ENCODE measurements at places on chromosomes 1 and 21.

- DNase-seq = no peak
Measured at GRCh38 chr1:89705901-89706699, 73.2 kb downstream of the LRRC8C start.

GRCh38 chr1:85502625-85503083 is 37.7 kb upstream of the DDAH1 start:
- no peak for DNase-seq

DNA sequence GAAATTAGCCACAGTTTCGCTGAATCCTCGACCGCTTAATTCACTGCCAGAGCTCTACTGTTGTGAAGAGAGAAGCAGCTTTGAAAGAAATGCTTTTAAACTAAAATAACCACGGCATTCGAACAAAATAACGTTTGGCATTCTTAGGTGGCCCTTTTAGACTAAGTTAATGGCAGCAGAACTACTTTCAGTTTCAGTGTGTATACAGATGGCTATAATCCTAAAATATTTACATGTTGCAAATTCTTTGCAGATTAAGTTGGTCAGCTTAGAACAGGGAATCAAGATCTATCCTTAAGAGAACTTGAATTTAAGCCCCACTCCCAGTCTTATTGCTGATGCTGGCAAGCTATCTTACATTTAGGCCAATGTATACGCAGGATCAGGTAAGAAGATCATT is 62.7 kb downstream of the ADSS2 start:
- no peak for DNase-seq

GRCh38 chr1:205680073-205680851 is at the start of gene SLC45A3:
Gene SLC45A3, minus strand, starts transcription at chr1:205680509. Its CDS starts 15,853 bp downstream, at chr1:205664656.
- DNase-seq = peak; percentile 59

DNA sequence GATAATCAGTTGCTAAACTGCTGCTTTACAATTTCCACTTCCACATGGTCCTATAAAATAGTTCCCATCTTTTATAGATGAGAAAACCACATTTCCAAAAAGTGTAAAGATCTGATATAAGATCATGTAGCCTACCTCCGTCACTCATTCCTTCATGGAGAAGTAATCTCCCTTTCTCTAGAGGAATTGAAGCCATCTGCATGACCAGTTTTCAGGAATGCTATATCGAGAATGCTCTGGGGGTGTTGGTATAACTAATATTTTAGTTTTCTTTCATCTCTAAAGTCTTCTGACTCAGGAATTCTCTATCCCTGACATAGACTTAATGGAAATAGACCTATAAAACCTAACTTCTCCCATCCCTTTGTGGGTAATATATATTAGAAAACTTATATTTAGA is 173.0 kb upstream of the UBE2U start:
- DNase-seq = no peak

GRCh38 chr1:240170266-240170665 is 78.6 kb downstream of the FMN2 start:
- no peak for DNase-seq

DNA sequence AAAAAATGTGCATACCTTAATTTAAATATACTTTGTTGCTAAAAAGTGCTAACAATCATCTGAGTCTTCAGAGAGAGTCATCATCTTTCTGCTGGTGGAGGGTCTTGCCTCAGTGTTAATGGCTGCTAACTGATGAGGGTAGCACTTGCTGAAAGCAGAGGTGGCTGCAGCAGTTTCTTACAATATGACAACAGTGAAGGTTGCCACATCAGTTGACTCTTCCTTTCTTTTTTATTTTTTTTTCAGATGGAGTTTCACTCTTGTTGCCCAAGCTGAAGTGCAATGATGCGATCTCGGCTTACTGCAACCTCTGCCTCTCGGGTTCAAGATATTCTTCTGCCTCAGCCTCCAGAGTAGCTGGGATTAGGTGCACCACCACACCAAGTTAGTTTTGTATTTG is 2.6 kb upstream of the CFAP45 start:
- no peak for DNase-seq

GRCh38 chr1:1777950-1778662 is at the start of gene NADK:
Gene NADK, minus strand, starts transcription at chr1:1778470. Its CDS starts 13,064 bp downstream, at chr1:1765406.
- DNase-seq = peak; percentile 95

- no peak for DNase-seq
Measured at GRCh38 chr1:245678860-245679411, 524.2 kb downstream of the KIF26B start.

DNA sequence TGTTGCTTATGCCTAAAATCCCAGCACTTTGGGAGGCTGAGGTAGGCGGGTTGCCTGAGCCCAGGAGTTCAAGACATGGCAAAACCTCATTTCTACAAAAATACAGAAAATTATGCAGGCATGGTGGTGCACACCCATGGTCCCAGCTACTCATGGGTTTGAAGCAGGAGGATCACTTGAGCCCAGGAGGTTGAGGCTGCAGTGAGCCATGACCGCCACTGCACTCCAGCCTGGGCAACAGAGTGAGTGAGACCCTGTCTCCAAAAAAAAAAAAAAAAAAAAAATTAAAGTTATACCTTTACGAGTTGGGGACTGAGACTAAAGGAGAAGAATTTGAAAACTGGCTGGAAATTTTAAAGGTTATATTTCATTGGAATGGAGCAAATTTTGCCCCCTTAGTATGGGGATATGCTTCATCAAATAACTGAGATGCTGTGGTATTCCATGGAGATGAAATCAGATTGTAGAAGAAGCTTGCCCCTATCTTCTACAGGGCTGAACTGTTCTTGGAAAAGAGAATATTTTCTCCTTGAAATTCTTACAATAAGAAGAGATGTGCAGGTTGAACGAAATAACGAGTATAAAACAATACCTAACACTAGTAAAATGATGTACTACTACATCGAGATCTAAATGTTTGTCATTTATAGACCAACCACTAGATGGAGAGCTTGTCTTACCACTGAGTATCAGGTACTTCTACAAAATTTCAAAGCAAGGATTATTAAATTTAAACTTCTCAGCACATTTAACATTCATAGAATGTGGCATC is 34.9 kb upstream of the SCYL3 start:
- no peak for DNase-seq

- no peak for DNase-seq
Measured at GRCh38 chr1:162192306-162192678, 122.8 kb downstream of the NOS1AP start.

GRCh38 chr1:155294520-155295182 is 6.6 kb downstream of the PKLR start:
- DNase-seq = no peak

- no peak for DNase-seq
Measured at GRCh38 chr1:180563026-180563827, 4.5 kb downstream of the OVAAL start.

DNA sequence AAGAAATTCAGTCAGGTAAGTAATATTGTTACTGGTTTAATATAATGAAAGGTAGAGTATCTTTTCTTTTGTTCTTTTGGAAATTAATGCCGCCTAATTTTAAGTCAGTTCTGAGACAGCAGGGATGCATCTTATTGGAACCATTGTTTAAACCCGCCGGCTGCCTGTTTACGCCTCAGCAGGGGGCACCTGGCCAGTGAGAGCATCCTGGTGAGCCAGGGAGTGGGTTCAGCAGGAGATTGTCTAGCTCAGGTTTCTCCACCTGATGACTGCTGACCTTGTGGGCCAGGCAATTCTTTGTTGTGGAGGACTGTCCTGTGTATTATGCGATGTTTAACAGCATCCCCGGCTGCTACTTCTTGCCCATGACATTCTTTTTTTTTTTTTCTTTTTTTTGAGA is 30.2 kb downstream of the CHAF1B start:
- DNase-seq = no peak

DNA sequence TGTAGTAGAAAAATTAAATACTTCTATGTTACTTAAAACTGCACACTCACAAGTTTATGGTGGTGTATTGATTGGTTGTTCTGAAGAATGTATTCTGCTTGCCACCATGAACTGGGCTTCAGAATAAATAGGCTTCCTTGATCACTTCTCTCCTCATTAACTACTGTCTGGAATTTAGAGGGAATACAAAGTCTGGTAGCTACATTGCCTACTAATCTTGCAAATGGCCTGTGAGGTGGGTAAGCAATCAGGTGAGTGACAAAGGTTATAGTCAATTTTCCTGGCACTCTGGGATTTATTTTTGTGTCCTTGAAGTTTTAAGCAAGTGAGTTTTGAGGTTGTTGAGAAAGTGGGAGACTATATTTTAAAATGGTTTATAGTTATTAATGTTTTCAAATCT is 101.8 kb downstream of the ROR1 start:
- no peak for DNase-seq

- no peak for DNase-seq
Measured at GRCh38 chr1:96376846-96377245, 344.7 kb upstream of the PTBP2 start.
